T-helper 2 cell (primary cell): ENCODE measurements at places on chromosomes 3 and 15.

GRCh38 chr3:144085964-144086363 lies 114.3 kb downstream of the DIPK2A start:
- no peak for DNase-seq

DNA sequence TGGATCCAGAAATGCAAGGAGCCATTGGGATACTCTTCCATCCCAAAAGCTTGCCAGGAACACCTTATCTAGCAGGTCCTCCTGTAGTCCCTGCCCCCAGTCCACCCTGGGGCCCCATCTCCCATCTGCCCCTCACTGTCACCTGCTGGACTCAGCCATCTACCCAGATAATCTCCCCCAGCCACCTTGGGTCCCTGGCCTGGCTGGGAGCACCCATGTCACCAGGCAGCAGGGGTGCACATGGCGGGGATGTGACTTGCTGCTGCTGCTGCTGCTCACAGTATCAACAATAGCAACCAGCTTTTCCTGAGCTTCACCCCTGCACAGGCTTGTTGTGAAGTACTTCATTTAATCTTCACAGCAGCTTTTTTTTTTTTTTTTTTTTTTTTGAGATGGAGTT lies 12.6 kb downstream of the PTH1R start:
- DNase-seq: no peak

- DNase-seq: peak; percentile 59
These were observed 115.0 kb upstream of the VEPH1 start for GRCh38 chr3:157618075-157618760.

DNA sequence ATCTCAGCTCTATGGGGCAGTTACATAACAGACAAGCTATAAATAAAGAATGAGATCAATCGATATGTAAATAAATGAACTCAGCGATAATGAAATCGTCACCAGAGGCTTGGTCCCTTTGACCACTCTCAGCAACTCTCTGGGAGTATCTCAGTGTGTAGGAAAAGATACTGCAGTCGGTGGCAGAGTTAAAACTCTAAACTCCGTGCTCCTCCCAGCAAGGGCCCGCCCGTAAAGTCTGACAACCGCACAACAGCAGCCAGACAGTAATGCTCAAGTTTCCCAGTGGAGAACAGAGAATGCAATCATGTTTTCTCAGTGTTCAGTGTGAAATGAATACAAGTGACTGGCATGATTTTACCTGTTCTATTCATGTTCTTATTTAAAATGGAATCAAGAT lies 28.3 kb upstream of the IGF1R start:
- no peak for DNase-seq

DNA sequence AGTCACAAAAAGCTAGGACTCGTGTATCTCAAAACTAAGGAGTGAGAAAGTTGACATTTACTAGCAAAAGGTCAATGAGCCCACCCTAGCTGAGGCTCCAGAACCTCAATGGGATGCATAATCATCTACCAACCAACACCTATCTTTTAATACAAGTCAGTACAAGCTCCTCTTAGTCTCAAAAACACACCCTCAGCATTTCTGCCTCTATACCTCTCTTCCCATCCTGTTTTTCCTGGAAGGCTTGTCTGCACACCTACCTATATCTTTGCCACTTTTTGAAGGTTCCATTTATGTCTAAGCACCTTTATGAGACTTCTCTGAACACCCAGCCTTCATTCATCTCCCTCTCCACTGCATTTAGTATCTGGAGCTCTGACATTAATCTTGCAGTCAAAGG lies 10.0 kb downstream of the WWTR1 start:
- DNase-seq: no peak

GRCh38 chr3:38500688-38501417 lies 4.7 kb downstream of the EXOG start:
- no peak for DNase-seq

GRCh38 chr3:177574222-177574856 lies 377.1 kb upstream of the TBL1XR1 start:
- DNase-seq: no peak

DNA sequence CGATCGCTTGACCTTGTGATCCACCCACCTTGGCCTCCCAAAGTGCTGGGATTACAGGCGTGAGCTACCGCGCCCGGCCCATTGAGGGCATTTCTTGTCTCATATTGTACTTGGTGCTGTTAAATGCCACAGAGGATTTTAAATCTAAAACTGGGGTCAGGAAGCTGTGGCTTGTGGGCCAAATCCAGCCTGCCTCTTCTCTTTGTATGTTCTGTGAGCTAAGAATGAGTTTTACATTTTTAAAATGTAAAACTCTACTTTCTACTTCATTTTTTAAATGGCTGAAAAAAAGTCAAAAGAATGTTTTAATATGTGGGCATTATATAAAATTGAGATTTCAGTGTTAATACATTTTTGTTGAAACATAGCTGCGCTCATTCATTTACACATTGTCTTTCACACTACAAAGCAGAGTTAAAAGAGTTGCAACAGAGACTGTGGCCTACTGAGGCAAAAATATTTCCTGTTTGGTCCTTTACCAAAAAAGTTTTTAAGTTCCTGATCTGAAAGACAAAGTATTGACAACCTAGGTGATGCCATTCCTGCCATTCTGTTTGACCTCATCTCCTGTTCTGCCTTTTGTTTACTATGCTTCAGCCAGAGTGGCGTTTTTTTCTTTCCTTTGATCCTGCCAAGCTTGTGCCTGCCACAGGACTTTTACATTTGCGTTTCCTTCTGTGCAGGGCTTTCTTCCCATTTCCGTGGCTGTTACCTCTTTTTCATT lies 50.4 kb downstream of the PDCD6IP start:
- DNase-seq: peak; percentile 58
